ENCODE measurements at places on chromosomes 2 and 18.

GRCh38 chr2:173165443-173166238 is 90.0 kb downstream of the MAP3K20 start:
- no peak for DNase-seq

- DNase-seq = no peak
These were observed 35.3 kb downstream of the KCNF1 start for GRCh38 chr2:10947005-10947440.

GRCh38 chr18:53906681-53907080 is 317.8 kb downstream of the MBD2 start:
- no peak for DNase-seq

DNA sequence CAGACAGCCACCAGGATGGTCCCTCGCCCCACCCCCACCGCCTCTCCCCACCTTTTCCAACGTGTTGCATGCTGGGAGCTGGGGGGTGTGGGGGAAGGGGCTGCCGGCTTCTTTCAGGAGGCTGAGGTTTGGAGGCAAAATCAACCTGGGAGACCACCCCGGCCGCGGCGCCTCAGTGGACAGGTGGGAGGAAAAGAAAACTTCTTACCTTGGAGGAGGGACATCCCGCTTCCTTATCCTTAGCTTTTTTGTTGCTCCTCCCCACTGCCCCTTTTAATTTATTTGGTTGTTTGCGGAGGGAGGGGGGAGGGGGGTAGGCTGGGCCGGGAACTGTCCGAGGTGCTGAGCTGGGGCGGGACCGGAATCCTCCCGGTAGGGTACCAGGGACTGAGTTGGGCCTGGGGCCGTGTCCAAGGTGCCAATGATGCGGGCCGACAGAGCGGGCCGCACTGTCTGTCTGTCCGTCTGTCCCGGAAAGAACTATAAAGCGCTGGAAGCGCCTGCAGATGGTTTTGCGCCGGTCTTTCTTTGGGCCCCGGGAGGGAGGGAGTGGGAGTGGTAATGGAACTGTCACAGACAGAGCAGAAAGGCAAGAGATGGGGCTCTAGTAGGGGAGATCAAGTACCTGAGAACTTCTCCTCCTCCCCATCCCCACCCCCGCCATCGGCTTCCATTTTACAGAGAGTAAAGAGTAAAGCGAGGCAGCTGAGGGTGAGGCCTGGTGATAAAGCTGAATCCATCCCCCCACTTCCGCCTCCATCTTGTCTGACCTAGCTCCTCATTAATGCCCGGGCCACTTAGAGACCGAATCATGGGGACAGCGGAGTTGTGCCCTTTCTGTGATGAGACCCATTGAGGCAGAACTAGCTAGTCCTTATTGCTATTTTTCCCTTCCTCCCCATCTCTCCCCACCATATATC is 2.4 kb downstream of the CDK5R2 start:
- peak; percentile 17 for DNase-seq

DNA sequence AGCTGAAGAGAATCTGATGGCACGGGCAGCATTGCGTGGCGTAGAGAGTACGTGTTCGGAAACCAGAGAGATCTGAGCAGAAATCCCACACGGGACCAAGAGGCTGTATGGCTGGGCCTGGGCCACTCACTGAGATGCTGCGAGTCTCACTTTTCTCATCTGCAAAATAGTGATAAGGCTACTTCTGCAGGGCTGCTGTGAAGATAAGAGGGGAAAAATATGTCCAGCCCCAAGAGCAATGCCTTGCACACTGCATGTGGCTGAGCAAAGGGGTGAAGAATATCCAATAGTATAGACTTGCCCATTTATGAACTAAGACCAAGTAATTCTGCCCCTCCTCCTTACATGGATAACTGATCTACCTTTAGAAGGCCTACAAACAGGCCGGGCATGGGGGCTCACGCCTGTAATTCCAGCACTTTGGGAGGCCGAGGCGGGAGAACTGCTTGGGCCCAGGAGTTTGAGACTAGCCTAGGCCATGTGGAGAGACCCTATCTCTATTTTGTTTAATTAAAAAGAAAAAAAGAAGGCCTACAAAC is 3.1 kb downstream of the FECH start:
- DNase-seq = no peak

DNA sequence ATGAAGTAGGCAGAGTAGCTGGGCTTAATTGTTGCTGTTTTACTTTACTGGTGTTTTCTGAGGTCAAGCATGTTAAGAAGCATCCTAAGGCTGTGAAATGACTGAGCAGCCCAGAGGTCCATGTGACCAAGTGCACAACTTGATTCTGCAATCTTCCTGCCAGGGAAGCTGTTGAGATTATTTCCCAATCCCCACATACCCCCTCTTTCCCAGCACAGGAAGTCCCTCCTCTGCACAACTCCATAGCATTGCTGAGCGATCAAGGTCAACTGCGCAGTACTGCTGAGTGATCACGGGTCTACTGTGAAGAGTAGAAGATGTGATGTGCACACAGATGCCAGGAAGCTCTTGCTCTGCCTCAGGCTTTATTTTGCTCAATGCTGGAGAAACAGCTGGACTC is 105.8 kb downstream of the GALNT14 start:
- no peak for DNase-seq

- DNase-seq = no peak
These were observed 5.1 kb downstream of the NEUROD1 start for GRCh38 chr2:181675254-181675653.

DNA sequence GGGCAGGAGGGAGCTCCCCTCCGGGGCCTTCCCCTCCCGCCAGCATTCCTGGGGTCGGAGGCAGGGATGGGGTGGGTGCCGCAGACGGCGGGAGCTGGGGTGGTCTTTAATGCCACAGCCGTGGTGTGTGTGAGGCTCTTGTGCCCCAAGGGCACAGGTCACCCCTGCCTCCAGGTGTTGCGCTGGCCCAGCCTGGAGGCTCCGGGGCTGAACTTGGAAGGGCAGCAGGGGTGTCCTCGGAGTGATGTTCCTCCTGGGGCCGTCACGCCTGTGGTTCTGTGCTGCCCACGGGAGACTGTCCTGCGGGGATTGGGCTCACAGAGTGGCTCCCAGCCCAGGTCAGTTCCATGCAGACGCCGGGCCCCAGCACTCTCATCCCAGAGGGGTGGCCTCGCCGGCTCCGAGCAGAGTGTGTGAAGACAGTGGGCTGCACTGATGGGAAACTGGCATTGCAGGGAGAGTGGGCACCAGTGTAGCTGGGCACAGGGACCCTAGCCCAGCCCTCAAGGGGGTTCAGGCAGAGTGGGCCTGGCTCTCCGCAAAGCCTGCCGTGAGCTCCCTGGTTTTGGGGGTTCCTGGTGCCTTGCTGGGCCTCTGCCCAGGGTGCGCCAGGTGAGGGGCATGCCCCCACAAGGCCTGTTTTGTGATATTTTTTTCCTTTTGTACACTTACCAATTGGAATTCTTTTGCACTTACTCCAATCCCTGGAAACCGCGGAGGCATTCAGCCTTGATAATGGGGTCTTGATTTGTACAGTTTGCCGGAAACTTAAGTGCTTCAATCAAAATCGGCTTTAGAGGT is 56.7 kb downstream of the NFATC1 start:
- no peak for DNase-seq

DNA sequence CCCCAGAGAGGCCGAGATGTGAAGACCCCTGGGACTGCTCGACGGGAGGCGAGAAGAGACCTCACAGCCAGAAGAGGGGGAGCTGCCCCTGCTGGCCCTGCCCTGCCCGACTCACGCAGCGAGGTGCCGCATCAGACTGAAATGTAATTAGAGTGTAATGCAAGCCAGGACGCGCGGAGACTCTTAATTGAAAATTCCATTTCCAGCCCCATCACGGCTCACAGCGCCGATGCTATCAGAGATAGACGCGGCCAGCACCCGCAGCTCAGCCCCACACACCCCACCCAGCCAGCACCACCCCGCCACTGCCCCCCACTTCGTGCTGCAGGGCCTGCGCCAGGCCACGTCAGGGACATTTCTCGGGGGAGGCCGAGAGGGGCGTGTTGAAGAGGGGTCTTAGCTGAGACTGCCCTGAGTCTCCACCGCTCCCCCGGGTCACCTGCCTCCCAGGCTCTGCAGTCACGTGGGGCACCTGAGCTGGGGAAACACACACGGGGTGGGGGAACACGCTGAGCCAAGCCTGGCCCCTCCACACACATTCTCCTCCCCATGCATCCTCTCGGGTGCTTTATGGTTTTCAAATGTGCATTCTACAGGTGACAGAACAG is 78.1 kb downstream of the TEX51 start:
- DNase-seq = peak; percentile 22

DNA sequence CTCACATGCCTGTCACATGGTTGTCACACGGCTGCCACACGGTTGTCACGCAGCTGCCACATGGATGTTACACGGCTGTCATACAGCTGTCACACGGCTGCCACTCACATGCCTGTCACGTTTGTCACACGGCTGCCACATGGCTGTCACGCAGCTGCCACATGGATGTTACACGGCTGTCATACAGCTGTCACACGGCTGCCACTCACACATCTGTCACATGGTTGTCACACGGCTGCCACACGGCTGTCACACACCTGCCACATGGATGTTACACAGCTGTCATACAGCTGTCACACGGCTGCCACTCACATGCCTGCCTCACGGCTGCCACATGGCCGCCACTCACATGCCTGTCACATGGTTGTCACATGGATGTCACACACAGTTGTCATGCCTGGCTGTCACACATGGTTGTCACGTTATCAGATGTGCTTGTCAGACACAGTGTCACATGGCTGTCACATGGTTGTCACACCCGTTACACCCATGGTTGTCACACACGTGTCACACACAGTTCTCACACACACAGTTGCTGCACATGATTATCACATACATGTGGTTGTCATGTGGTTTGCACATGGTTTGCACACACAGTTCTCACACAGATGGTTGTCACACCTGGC is 19.4 kb downstream of the KCNG2 start:
- DNase-seq = no peak

DNA sequence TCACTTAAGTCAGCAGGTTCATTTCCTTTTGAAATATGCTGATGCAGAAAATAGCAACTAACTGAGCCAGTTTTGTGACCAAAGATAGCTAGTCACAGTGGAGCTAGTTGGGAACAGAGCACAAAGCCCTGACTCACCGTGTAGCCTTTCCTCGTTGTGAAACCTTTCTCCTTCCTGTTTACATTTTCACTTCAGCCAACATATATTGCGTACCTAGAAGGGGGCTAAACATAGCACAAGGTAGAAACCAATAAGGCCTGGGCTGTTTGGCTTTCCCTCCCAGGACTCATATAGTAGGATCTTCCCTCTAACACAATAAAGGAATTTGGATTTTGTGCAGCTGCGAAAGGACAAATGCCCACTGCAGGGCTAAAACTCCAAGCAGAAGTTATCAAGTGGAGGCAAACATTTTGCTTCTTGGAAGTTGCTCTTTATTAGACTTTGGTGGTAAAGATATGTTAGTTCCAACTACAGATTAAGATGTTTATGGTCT is 24.5 kb upstream of the LPIN2 start:
- no peak for DNase-seq

- no peak for DNase-seq
These were observed 3.3 kb upstream of the SLC66A2 start for GRCh38 chr18:79954791-79955190.

- no peak for DNase-seq
These were observed 545.0 kb upstream of the PIK3C3 start for GRCh38 chr18:41410006-41410405.

GRCh38 chr2:124027182-124027581 is 2.1 kb downstream of the CNTNAP5 start:
- peak; percentile 9 for DNase-seq

- peak; percentile 9 for DNase-seq
These were observed 44.0 kb downstream of the CPO start for GRCh38 chr2:206983161-206983859.

DNA sequence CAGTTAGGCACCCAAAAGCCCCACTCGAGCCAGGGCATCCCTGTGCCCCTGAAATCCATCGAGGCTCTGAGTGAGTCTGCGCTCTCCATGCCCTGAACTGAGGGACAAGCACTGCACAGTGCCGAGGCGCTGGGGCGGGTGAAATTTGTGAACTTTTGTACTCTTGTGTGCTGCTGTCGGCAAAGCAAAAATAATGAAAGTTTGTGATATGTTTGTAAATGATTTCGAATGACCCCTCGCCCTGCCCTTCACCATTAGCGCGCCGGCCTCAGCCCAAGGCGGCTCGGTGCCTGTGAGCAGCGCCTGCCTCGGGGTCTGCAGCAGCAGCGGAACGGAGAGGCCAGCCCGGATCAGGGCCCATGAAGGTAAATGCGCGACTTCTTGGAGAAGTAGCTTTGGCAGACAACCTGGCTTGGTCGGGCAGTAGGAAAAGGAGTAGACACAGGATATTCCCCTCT is 1.8 kb upstream of the HOXD4 start:
- peak; percentile 83 for DNase-seq

- no peak for DNase-seq
These were observed 58.8 kb upstream of the CAPN13 start for GRCh38 chr2:30865892-30866681.

DNA sequence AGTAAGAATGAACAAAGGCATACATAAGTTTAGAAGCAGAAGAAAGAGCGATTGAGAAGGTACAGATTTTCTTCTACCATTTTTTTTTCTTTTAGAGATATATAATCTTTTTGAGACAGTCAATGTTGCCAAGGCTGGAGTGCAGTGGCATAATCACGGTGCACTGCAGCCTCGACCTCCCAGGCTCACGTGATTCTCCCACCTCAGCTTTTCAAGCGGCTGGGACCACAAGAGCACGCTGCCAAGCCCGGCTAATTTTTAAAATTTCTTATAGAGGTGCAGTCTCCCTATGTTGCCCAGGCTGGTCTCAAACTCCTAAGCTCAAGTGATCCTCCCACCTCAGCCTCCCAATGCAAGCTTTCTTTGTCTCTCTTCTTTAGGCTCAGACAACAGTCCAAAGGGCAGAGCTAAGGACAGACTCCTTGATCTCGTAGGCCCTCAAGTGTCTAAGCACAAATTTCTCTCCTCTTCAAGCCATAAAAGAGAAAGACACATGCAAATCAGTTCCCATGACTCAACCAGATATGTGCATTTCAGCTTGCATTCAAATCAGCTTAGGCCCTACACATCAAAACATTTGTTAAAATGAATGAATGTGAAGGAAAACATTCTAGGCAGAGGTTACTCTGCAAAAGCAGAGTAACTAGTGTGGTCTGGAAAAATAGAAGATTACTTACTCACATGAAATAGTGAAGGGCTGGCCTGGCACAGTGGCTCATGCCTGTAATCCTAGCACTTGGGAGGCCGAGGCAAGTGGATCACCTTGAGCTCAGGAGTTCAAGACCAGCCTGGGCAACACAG is 18.0 kb downstream of the ITSN2 start:
- DNase-seq = no peak

DNA sequence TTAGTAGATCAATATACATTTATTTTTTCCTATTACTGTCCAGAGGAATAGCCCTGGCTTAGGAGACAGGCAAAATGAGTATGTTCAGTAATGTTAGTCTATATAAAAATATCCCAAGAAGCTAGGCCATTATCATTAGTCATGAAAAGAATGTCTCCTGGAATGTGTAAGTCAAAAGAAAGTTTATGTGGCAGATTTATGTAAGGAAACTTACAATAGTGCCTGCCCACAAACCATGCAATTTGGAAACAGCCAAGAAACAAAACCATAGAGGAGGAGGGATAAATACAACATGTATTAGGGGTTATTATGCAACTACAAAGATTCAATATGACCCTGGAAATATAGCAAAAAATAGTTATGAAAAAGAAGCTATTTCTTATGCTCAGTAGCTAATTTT is 96.3 kb downstream of the NOL4 start:
- DNase-seq = no peak

Data from right kidney (tissue), 9 donors.